ENCODE measurements at places on chromosomes 7 and 10. TPM values are rescaled to one million over a fixed set of nuclear protein-coding genes. Genes with fewer than 3 reads are reported as not detected.

DNA sequence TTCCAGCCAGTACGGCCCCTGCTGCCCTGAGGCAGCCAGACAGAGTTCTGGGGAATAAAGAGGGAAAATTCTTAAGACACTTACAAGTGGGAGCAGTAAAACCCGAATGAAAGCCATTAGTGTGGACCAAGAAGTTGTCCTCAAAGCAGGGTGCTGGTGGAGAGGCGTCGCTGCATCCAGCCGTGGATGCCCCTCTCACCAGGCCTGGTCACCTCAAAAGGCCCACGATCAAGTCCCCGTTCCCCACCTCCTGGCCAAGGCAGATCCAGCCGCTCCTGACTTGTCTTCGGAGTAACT lies 656 bp downstream of the VSTM4 start:
- no peak for DNase-seq
- H3K36me3 ChIP-seq, result peaks cover 5% of the 10 kb centered on the region
- H3K4me3 ChIP-seq, result peak overlapping the region; percentile 70

Gene DUS4L
- 16.3 TPM for polyA plus RNA-seq

- no peaks in the 10 kb centered on the region for H3K36me3 ChIP-seq
- no peaks in the 10 kb centered on the region for H3K27me3 ChIP-seq
- H3K4me3 ChIP-seq, result no peak overlapping the region
These were observed 60.7 kb downstream of the CNTNAP2 start for GRCh38 chr7:146177301-146177700.

- H3K4me3 ChIP-seq, result no peak overlapping the region
- H3K27me3 ChIP-seq, result no peaks in the 10 kb centered on the region
- no peak overlapping the region for H3K27ac ChIP-seq
- no peaks in the 10 kb centered on the region for H3K36me3 ChIP-seq
- no peak for DNase-seq
- peaks cover 8% of the 10 kb centered on the region for H3K4me1 ChIP-seq
These were observed 19.4 kb downstream of the HIPK2 start for GRCh38 chr7:139758388-139758787.

Gene CALHM1
- polyA plus RNA-seq, result 0.24 TPM

Gene IGFBP3
- polyA plus RNA-seq, result 17.8 TPM

- H3K27ac ChIP-seq, result no peak overlapping the region
- no peak for DNase-seq
- H3K27me3 ChIP-seq, result no peaks in the 10 kb centered on the region
- H3K4me3 ChIP-seq, result no peak overlapping the region
These were observed 190.4 kb downstream of the PTPRN2 start for GRCh38 chr7:158396982-158397862.

Gene NEBL
- polyA plus RNA-seq, result 30.6 TPM

- H3K4me3 ChIP-seq, result no peak overlapping the region
- DNase-seq, result peak; percentile 96
- H3K27ac ChIP-seq, result no peak overlapping the region
- H3K27me3 ChIP-seq, result no peaks in the 10 kb centered on the region
- H3K4me1 ChIP-seq, result peaks cover 15% of the 10 kb centered on the region
These were observed 238.0 kb upstream of the INHBA start for GRCh38 chr7:41940760-41941343.

Gene PANK1
- 27.5 TPM for polyA plus RNA-seq

DNA sequence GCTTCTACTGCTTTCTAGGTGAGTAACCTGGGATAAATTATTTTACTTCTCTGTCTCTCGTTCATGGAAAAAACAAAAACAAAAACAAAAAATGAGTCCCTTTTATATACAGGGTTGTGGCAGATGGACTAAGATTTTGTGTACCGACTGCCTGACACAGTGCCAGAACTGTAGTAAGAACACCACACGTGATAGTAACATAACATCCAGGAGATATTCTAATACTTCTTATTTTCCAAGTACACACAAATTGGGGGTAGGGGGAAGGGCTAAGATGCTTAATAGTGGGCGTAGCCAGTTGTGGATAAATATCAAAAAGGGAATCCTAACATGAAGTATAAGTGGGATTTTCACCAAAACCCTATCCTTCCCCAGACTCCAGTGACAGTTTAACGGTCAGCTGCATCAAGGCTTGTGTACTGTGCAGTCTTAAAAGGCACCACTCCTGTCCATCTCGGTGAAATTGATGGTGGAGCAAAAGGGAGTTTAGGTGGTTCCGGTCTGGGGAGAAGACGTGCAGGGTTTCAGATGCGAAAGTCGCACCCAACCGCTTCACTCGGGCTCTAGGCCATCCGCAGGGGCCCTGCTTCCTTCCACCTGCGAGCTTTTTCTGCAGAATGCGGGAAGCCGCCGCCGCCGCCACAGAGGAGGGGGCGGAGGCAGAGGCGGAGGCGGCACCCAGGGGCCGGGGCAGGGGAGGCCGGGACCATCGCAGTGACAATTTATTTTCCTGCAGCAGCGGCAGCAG lies at the start of gene STAMBPL1:
STAMBPL1 (plus strand) TSS at position 712 of the 748 bp plus-strand sequence. CDS start 21,464 bp downstream, outside the sequence.
- H3K36me3 ChIP-seq, result no peaks in the 10 kb centered on the region
- H3K27me3 ChIP-seq, result peaks cover 3% of the 10 kb centered on the region
- DNase-seq, result peak; percentile 59
- H3K4me3 ChIP-seq, result peak within 1 kb of the TSS; percentile 87

DNA sequence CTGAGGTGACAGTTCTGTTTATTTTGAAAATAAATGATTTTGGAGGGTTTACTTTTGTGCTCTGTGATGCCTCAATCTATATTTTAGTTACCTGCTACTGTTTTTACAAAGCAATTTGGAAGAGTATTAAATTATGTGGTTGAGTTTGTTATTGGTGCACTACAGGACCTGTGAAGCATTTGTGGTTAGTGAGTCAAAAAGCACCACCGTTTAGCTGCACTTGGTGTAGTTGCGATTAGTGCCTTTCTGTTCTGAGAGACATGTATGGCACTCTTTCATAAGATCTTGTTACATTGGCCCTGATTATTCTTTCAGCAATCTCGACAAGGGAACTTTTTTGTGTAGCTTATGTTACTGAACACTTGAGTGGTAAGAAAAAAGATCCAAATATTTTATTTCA lies 132.2 kb downstream of the BBS9 start:
- no peaks in the 10 kb centered on the region for H3K27me3 ChIP-seq
- DNase-seq, result no peak
- H3K4me3 ChIP-seq, result no peak overlapping the region
- H3K4me1 ChIP-seq, result no peaks in the 10 kb centered on the region

DNA sequence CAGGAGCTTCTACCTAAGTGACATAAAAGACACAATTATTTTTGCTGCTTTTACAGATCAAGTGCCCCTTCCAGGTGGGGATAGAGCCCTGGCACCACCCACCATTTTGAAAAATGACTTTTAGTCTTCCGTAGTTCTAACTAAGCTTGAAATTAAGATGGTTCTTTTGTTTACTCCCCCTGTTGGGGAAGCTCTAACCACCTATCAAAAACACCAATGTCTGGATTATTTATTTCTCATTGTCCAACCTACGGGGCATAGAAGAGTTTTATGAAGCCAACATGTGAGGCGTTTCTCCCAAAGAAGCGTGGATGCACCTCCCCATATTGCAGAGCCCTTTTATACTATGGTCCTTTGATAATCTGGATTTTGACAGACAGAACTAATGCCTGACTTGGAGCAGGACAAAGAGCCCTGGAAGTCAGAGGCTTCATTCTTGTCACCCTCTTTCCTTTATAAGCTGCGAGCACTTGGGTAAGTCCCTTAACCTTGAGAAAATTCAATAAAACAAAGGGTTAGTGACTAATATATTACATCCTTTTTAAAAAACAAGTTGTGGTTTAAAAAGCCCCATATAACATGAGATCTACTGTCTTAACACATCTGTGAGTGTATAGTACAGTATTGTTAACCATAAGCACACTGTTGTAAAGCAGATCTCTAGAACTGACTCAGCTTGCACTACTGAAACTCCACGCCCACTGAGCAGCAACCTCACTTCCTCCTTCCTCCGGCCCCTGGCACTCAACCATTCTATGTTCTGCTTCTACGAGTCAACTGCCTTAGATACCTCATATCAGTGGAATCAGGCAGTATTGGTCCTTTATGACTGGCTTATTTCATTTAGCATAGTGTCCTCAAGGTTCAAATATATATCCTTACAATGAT lies 67.5 kb downstream of the ATXN7L1 start:
- peaks cover 10% of the 10 kb centered on the region for H3K4me1 ChIP-seq
- no peak for DNase-seq
- no peak overlapping the region for H3K4me3 ChIP-seq

DNA sequence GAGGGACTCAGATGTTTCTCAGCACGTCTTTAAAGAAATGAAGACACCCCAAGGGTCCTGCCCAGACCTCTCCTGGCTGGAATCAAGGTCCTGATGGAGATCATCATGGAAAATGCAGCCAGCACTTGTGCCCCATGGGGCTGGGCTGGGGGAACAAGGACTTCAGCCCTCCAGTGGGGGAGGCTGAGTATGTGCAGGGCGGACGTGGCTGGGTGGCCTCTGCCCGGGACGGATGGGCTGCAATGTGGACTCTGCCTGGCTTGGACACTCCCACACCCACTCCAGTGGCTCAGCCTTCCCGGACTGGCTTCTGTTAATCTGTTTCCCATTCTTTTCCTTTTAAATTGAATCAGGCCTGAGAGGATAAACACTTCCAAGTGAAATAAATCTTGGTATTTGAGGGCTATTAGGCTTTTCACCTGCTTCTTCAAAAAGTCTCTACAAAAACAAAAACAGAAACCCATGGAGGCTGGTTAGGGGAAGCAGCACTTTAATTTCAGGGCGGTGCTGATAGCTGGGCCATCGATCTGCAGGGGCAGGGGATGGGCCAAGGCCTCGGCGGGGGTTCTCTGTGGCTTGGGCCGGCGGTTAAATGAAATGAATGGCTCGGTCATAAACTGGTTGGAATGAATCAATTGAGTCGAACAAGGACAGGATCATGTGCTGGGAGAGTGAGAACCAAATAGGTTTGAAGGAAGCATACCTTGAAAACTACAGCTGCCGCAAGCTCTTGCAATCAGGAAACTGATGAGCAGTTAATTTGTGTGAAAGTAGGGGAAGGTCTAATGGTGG lies 51.4 kb downstream of the ADARB2 start:
- H3K4me1 ChIP-seq, result peaks cover 9% of the 10 kb centered on the region
- H3K36me3 ChIP-seq, result no peaks in the 10 kb centered on the region
- no peak overlapping the region for H3K27ac ChIP-seq

- H3K4me1 ChIP-seq, result no peaks in the 10 kb centered on the region
- H3K4me3 ChIP-seq, result no peak overlapping the region
- H3K36me3 ChIP-seq, result no peaks in the 10 kb centered on the region
- H3K27ac ChIP-seq, result no peak overlapping the region
- H3K27me3 ChIP-seq, result no peaks in the 10 kb centered on the region
These were observed 29.8 kb downstream of the CPVL start for GRCh38 chr7:29116361-29117200.

Gene SLC13A4
- 161 TPM for polyA plus RNA-seq

GRCh38 chr10:101237982-101238731 lies 8.9 kb upstream of the LBX1 start:
- peaks cover 85% of the 10 kb centered on the region for H3K27me3 ChIP-seq
- peaks cover 26% of the 10 kb centered on the region for H3K4me1 ChIP-seq
- no peak overlapping the region for H3K27ac ChIP-seq
- DNase-seq, result no peak
- H3K36me3 ChIP-seq, result peaks cover 14% of the 10 kb centered on the region
- H3K4me3 ChIP-seq, result no peak overlapping the region

- H3K27me3 ChIP-seq, result no peaks in the 10 kb centered on the region
- no peak overlapping the region for H3K27ac ChIP-seq
- peak; percentile 35 for DNase-seq
- H3K4me3 ChIP-seq, result no peak overlapping the region
- peaks cover 35% of the 10 kb centered on the region for H3K4me1 ChIP-seq
These were observed 46.1 kb downstream of the PTPRN2 start for GRCh38 chr7:158541346-158542010.

Gene MAGI2
- polyA plus RNA-seq, result 52.7 TPM

DNA sequence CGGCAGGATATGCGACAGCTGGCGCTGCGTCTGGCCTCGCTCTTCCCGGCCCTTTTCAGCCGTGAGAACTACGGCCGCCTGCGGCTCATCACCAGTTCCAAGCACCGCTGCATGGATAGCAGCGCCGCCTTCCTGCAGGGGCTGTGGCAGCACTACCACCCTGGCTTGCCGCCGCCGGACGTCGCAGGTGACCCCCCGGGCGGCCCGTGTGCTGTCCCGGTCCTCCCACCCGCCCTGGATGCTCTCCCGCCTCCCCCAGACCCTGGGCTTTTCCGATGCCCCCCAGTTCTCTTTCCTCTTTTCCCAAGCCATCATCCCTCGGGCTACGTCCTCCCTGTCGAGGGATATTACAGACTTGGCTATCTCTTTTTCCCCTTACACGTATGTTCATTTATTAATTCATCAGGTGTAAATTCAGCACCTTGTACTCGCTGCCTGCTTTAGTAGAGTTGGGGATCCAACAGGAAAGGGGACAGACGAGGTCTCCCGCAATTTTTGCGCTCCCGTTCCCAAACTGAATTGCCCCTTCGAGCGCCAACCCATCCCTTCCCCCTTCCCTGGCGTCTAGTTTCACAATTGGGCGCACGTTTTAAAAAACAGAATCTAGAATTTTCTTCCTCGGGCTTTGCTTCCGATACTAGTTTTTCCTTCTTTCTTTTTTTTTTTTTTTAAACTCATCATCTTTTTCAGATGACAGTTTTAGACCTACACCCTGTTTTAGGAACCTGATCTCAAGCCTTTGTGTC lies 846 bp downstream of the MINPP1 start:
- H3K4me1 ChIP-seq, result peaks cover 7% of the 10 kb centered on the region
- H3K27ac ChIP-seq, result peak overlapping the region; percentile 89
- H3K27me3 ChIP-seq, result no peaks in the 10 kb centered on the region
- peak overlapping the region; percentile 93 for H3K4me3 ChIP-seq
- H3K36me3 ChIP-seq, result peaks cover 2% of the 10 kb centered on the region

DNA sequence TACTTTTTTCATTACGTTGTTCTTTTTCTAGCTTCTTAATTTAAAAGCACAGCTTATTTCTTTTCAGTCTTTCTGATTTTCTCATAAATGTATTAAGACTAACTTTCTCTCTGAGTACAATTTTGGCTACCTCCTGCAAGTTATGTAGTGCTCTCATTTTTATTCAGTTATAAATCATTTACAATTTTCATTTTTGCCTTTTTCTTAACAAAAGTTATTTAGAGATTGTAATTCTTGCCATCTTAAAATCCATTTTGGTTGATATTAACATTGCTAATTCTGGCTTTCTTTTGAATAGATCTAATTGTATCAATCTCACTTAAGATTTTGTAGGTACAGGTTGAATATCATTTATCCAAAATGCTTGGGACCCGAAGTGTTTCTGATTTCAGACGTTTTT lies 97.2 kb upstream of the LRRC4 start:
- H3K27me3 ChIP-seq, result no peaks in the 10 kb centered on the region
- DNase-seq, result no peak
- no peak overlapping the region for H3K4me3 ChIP-seq

GRCh38 chr10:132641966-132642731 lies 104.6 kb downstream of the INPP5A start:
- no peak for DNase-seq
- no peak overlapping the region for H3K27ac ChIP-seq
- no peak overlapping the region for H3K4me3 ChIP-seq
- H3K4me1 ChIP-seq, result peaks cover 18% of the 10 kb centered on the region

DNA sequence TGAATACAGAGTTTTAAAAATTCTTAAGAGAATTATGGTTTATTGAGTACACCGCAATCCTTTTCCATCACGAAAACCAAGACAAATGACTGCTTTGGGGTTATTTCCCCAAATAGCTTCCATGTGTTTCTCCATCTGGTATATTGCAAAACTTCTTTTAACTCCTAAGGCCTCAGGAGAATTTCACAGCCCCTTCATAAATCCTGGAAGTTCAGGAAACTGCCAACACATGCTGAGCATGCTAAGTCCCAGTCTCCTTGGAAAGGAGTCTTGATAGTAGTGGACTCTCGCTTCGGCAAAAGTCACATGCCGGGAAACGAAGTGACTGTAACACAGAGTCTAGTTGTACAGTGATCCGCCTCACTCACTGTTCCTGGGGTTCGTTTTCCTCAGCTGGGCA lies 88.1 kb upstream of the RSU1 start:
- no peak for DNase-seq
- H3K4me1 ChIP-seq, result no peaks in the 10 kb centered on the region
- no peaks in the 10 kb centered on the region for H3K27me3 ChIP-seq

Gene MRM2
- 26.4 TPM for polyA plus RNA-seq

Gene SPDYE16
- polyA plus RNA-seq, result 1.5 TPM
